ENCODE measurements at places on chromosomes 13 and 19.

DNA sequence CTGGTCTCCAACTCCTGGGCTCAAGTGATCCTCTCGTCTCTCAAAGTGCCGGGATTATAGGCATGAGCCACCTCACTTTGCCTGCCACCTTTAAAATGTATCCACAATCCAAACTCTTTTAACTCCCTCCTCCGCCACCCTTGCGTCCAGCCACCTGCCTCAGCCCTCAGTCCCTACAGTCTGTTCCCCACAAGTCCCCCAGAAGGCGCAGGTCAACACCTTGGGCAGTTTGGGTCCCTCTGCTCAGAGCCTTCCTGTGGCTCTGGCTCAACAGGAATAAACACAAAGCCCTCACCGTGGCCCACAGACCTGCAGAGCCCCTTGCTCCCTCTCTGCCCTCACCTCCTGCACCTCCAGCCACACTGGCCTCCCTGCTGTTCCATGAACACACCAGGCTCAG lies 7.5 kb upstream of the EMC10 start:
- DNase-seq = no peak

DNA sequence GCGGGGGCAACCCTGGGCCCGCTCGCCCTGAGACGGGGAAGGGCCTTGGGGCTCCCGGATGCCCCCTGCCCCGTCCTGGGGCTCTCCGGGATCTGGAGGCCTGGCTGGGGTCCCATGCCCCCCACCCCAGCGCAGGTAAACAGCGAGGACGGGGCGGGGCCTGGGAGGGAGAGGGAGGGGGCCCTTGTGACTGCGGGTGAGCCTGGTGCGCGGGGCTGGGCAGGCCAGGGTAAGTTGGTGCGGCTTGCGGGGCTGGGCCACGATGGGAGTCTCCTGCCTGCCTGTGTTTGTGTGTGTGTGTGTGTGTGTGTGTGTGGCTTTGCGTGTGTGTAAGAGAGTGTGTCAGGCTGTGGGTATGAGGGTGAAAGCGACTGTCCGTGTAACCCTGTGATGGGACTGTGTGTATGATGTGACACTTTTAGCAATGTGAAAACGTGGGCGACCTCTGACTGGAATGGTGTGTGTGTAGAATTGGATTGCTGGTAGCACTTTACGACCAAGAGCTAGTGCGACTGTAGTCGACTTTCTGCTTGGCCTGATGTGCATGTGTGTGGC lies 426 bp downstream of the KLC3 start:
- peak; percentile 31 for DNase-seq

DNA sequence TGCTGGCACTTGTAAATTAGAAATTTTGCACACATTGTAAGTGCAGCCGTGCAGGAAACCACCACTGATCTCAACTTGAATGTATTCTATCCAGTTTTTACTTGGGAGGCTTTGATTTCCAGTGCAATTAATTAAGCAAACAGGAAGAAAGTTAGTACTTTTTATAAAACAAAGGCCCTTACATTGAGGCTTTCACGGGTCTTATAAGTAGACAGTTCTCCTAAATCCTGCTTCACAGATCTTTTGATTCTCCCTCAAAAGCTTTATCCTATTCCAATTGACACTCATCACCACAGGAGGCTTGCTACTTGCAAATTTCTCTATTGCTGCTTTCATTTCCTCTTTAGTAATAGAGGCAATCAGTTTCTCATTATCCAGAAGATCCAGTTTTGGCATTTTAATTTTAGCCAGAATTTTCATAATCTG lies 90.1 kb downstream of the ERCC5 start:
- DNase-seq = no peak

DNA sequence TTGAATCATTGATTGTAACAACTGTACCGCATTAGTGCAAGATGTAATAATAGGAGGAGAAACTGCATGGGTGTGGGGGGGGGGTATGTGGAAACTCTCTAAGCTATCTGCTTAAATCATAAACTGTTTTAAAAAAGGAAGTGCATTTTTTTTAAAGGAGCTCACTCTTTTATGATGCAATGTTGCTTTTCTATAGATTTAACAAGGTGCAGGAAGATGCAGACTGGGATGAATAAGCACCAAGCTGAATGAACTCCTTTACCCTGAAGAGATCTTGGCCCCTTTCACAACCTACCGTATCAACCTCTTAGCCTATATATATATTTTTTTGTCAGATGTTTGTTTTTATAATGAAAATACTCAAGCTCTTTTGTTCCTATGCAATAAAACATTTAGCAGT lies 95.9 kb downstream of the AKAP11 start:
- DNase-seq = no peak

GRCh38 chr13:70275841-70276240 lies 167.6 kb upstream of the KLHL1 start:
- DNase-seq = no peak

- DNase-seq = no peak
Observed at GRCh38 chr19:41869374-41869955, 7.6 kb upstream of the CD79A start.

GRCh38 chr19:6476155-6476895 lies 5.3 kb downstream of the DENND1C start:
- peak; percentile 43 for DNase-seq

DNA sequence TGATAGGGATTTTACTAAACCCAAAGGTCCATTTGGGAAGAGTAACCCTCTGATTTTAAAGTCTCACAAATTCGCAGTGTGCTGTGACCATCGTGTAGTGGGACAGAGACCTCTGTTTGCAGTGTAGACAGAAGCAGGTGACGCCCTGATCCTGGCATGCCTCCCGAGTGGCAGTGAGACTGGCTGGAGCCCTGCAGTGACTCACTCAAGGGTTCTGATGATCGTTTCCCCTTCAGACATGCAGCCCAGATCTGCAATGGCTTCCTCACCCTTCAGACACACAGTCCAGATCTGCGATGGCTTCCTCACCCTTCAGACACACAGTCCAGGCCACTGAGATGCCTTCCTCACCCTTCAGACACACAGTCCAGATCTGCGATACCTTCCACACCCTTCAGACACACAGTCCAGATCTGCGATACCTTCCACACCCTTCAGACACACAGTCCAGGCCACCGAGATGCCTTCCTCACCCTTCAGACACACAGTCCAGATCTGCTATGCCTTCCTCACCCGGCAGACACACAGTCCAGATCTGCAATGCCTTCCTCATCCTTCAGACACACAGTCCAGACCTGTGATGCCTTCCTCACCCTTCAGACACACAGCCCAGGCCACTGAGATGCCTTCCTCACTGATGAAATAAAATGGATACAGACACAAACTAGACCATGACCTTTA lies 125.2 kb downstream of the ATP11A start:
- no peak for DNase-seq

DNA sequence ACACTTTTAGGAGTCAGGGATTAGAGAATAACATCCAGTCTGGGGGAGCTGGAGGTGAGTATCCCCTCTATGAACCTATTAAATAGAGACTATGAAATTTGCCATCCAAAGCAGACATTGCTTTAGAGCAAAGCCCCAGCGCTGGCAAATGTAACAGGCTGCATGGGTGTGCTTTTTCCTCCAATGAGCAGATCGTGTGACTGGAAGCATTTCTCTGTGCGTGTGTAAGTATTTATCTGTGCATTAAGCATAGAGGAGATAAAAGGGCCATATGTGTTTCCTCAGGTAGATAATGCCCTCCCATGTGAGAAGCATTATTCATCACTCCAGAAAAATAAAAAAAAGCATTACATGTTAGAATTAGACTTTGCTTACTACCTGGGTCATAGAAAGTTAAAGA lies 924 bp downstream of the TNFSF13B start:
- no peak for DNase-seq
